ENCODE measurements at places on chromosomes 3 and 15.
A peak's percentile ranks its signal among the peaks of the same experiment; 100 is the strongest.

DNA sequence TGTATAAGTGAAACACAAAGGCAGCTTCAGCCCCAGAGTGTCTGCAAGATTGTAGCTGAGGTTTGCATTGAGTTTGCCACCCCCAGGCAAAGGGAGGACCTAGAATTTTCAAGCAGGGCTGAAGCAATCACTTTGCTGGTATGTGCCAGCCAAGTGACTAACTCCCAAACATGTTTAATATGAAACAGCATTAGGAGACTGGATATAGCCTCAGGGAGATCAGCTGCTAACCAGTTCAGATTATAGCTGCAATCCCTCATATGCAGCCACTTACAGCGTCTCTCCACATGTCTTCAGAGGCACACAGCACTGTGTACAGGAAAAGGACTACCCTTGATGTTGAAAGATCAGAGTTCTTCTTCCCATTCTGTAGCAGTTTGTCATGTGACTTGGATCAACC lies 38.4 kb upstream of the PPP2R3A start:
- DNase-seq: no peak

DNA sequence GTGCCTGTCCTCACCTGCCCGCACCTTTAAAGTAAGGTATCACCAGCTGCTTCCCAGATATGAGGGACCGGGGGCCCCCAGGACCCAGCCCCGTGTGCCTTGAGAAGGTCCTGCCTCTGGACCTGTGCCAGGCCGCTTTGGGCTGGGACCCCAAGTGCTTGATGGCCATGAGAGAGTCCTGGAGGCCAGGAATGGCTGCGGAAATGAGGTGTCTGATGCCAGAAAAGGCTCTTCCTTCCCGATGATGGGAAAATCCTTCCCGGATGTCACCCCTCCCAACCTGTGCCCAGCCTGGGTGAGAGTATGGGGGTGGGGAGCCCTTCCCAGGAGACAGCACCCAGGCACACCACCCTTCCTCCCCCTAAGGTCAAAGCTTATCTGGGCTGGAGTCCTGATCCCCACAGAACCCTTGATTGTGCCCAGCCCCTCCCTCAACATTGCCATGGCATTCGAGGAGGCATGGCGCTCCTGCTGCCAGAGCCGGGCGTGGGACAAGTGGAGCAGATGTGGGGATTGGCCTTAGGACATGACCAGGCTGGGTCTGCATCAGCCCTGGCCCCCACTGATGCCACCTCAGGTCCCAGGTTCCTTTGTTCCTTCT lies 14.2 kb downstream of the SEMA3F start:
- DNase-seq: no peak

GRCh38 chr15:29100486-29101000 lies 169.1 kb downstream of the NSMCE3 start:
- DNase-seq: no peak

DNA sequence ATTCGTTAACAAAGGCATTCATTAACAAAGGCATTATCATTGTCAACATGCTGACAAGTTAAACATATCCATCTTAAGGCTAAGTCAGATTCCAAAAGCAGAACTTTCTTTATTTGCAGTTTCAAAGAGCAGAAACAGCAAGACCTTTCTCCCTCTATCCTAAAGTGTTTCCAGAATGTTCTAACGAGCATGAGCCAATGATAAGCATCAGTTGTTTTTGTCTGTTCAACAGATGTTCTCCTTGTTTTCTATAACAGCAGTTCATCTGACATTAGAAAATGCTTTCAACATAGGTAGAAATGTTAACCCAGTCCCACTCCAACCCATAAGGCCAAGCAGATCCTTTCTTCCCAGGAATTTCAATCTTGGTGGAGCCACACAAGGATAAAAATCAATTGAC lies 77.6 kb upstream of the POMGNT2 start:
- DNase-seq: no peak

DNA sequence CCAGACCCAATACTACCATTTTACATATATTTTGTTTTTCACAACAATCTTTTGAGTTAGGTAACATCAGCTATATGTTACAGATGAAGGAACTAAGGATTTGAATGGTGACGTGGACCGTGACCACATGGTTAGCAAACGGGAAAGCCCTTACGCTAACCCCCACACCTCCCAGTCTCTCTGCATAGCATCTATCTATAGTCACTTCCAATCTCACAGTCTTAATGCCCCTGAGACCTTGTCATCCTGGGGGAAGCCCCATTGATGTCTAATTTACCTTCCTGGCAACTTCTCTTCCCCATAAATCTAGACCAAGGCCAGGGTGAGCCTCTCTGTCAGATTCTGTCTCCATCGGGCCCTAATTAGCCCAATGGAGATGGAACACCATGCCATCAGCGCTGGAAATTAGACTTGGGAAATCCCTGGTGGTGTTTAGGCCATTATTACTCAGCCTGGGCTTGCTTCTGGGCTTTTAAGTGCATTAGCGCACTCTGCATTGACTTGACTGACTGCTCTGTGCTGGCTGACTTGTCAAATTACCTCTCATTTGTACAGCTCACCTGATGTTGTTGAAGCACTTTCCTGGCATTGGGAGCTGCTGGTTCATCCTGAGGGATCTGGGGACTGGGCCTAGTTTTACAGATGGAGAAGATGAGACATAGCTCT lies 34.0 kb upstream of the SH3GL3 start:
- peak; percentile 6 for DNase-seq

- DNase-seq: no peak
Observed at GRCh38 chr15:76217029-76217881, 94.0 kb downstream of the ETFA start.

- DNase-seq: no peak
Observed at GRCh38 chr3:183635107-183635430, 354 bp upstream of the KLHL24 start.

GRCh38 chr3:112074616-112075497 lies 11.3 kb upstream of the C3orf52 start:
- no peak for DNase-seq

DNA sequence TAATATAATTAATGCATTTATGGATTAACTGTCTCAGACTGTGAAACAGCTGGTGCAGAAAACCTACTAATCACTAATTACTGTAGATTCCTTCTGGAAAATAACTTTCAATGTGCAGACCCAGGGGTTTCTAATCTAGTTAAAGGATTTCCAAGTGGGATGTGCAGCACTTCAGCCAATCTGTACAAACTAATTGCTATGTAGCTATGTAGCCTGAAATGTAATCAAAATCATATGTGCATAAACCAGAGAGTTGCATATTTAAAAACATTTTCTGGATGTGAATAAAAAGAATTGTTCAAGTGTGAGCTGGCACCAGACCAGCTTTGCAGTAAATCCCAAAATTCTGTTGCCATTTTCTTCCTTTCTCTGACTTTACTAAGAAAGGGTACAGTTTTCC lies 127.5 kb upstream of the CD96 start:
- DNase-seq: no peak

DNA sequence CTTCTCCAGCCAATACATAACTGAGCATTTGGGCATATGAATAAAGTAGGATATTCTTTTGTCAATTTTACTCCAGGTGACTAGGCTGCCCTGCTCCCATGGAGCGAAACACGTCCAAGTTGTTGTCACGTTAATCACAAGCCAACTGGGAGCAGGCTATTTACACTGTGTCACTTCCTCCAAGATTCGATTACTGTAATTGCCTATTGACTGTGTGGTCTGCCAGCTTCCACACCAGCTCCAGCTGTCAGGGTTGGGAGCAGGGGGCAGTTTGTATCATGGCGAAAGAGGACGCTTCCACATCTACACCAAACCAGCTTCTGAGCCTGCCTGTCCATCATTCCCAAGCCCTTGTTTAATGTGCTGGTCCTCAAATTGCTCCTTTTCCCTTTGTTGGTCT lies 89.2 kb upstream of the RORA start:
- no peak for DNase-seq

DNA sequence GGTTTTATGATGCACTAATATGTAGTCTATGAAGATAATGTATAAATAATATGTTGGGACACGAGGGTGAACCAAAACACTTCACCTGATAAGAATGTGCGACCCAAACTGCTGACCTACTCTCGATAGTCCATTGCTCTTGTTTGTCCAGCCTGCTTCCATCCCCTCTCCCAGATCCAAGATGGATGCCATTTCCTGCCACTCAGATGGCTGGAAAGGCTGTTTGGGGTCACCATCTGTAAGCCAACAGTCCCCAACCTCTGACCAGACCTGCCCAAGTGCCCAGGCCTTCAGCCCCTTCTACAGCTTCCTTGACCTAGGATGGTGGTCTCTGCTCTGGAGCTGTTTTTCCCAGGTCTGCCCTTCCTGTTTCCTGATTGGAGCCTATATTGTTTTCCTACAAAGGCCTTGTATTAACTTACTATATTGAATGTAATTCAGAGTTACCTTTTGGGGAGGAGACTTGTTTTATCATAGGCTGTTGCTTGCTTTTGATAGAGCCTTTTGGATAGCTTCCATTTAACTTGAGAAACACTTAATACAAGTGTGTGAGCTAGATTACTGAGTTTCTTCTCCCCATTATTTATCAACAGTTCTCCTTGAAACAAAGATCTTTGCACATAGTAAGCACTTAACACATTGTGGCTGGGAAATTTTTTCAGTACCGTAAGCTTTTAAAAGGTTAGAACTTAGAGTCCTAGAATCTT lies 5.0 kb upstream of the PAQR9 start:
- no peak for DNase-seq

DNA sequence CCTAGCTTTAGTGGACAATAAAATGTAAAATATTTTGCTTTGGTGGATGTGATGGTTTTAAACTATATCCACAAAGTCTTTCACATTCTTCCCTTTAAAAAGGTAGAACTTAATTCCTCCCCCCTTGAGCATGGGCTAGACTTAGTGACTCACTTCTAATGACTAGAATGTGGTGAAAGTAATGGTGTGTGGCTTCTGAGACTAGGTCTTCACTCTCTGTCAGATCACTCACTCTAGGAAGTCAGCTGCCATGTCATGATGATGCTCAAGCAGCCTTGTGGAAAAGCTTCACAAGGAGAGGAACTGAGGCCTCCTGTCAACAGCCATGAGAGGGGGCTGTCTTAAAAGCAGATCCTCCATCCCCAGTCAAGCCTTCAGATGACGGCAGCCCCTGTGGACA lies 4.2 kb downstream of the LRRC2 start:
- DNase-seq: peak; percentile 9

DNA sequence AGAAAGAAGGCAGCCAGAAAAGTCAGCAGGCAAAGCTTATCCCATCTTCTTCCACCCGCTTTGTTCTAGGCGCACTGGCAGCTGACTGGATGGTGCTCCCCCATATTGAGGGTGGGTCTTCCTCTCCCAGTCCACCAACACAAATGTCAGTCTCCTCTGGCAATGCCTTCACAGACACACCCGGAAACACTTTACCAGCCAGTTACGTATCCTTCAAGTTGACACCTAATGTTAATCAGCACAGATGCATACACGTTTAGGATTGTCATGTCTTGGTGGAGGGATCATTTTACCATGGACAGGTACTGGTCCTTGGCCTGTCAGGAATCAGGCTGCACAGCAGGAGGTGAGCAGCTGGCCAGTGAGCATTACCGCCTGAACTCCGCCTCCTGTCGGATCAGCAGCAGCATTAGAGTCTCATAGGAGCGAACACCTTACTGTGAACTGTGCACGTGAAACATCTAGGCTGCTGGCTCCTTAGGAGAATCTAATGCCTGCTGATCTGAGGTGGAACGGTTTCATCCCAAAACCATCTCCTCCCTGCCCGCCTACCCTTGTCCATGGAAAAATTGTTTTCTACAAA lies 59.1 kb upstream of the PYDC2 start:
- no peak for DNase-seq

GRCh38 chr15:59587085-59587826 lies 24.3 kb upstream of the GCNT3 start:
- DNase-seq: no peak

- DNase-seq: no peak
Observed at GRCh38 chr3:127784283-127784682, 38.0 kb downstream of the MGLL start.

GRCh38 chr3:108403198-108403597 lies 106.8 kb downstream of the HHLA2 start:
- no peak for DNase-seq

- DNase-seq: peak; percentile 98
Observed at GRCh38 chr3:46191730-46192129, 16.4 kb downstream of the CCR1 start.

DNA sequence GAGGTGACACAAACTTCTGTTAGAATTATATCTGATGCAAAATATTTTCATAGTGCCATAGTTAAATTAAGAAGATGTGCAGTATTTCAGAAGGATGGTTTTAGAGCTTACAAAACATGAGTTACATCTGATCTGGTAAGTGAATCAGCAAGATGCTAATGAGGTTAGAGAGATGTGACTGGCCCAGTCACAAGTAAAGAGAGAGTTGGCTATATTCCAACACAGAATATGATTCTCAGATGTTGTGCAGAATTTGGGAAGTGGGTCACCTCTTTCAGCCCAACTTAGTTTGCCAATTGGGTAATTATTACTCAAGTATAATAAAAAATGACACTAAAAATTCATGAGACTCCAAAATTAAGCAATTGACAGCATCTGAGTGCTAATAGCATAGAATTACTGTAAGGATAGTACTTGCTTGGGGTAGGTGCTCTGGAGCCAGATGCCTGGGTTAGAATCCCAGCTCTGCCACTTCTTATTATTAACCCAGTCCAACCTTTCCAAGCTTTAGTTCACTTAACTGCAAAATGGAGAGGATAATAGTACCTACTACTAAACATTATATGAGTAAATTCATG lies 30.8 kb downstream of the P2RY1 start:
- peak; percentile 33 for DNase-seq

DNA sequence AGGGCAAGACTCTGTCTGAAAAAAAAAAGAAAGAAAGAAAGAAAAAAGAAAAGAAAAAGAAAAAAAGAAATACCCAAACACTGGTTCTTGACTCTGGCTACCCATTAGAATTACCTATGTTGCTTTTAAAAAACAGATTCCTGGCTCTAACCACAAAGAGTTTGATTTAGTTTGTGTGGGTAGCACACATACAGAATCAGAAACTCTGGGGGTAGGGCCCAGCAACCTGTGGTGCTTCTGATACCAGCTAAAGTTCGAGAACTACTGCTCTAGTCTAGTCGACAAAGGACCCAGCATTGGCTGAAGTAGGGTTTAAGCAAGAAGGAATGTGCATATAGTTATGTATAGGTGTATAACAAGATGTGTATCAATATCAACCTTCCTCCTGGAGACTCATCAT lies 392.7 kb downstream of the EFHB start:
- no peak for DNase-seq

DNA sequence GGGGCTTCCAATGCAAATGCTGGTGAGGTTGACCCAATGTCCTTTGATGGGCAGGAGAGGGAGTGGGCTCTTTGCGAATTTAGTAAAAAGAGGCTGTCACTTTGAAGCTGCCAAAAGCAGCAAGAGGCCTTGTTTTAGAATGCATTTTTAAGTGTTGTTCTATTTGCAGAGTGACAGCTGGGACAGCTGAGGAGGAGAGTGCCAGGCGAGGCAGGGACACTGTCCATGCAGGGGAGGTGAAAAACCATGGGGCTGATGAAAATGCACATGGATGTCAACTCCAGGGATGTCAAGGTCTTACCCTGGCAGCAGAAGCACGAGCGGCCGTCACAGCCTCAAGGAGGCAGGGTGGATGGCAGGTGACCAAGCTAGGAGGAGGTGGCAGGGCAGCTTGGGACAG lies 279.8 kb downstream of the ADAMTS17 start:
- no peak for DNase-seq
